ENCODE measurements at places on chromosomes 12 and 14.

DNA sequence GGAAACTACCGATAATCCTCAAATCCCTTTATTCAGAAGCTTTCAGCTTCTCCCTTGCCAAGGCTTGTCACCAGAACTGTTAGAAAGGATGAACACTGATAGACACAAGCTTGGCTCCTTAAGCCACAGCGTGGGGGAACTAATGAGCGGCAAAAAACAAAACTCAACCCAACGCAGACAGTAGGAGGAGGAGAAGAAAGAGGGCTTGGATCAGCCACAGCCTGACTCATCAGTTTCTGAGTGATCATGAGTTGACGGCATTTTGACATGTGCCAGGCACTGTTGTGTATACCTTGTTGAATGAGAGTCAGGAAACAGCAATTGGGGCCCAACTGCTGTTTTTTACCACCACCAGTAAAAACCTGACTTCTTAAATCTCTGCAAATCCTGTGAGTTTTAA, 23.7 kb downstream of the PLXNC1 start:
- no peak for DNase-seq

- DNase-seq: no peak
Measured at GRCh38 chr14:103401223-103402214, 16.3 kb downstream of the MARK3 start.

DNA sequence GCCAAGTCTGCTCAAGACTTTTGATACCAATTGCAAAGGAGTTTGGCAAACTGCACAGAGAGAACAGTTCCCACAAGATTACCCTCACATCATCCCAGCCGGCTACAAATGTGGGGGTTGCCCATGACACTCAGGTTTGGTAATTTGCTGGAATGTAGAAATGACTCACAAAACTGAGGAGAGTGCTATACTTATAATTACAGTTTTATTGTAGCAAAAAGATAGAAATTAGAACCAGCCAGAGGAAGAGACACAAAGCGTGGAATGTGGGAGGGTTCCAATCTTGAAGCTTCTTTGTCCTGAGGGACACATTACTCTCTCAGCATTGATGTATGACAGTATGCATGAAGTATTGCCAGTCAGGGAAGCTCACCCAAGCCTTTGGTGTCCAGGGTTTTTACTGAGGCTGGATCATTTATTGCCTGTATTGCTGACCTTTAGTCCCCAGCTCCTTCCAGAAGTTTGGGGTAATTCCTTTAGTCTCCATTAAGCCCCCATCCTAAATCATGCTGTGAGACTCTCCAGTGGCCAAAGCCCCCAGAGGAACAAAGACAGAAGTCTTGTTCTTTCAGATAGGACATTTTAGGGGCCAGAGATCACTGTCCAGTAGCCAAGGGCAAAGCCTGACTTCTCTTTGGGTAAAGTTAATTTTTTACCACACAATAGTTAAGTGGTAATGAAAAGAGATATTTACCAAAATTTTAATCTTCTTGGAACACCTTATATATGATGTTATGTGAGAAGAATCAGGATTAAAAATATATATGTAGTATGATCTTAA, 9.9 kb downstream of the TBK1 start:
- no peak for DNase-seq

GRCh38 chr12:15863372-15863771, 18.8 kb upstream of the STRAP start:
- no peak for DNase-seq

DNA sequence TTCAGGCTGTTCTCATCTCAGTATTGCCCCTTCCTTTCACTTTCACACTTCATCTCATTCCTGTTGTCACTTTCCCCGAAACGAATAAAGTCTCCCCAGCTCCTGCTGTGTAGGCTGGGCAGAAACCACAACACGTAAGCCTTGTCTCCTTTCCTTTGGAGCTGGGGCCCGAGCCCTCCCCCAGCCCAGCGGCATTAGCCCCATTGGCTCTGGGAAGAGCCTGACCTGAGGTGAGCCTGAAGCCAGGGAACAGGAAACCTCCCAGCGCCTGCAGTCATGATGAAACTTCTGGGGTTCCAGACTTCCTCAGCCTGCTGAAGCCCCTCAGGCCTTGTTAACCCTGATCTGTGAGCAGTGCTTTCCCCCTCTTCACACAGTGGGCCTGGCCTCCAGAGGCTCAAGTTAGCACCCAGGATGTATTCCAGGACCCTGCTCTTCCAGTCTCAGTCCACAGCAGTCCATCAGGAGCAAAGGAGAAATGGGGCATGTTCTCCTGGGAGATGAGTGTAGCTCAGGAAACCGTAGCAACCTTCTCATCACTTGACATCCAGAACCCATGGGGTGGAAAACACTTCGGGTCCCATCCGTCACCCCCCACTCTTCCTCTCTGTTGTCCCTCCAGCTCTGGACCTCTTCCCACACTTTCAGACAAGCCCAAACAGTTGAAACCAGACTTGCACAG, 21.8 kb downstream of the VASH1 start:
- DNase-seq: no peak

- no peak for DNase-seq
Measured at GRCh38 chr14:98227727-98228111, 1044.3 kb downstream of the BCL11B start.

GRCh38 chr14:76133103-76133502, 18.6 kb upstream of the GPATCH2L start:
- peak; percentile 85 for DNase-seq

DNA sequence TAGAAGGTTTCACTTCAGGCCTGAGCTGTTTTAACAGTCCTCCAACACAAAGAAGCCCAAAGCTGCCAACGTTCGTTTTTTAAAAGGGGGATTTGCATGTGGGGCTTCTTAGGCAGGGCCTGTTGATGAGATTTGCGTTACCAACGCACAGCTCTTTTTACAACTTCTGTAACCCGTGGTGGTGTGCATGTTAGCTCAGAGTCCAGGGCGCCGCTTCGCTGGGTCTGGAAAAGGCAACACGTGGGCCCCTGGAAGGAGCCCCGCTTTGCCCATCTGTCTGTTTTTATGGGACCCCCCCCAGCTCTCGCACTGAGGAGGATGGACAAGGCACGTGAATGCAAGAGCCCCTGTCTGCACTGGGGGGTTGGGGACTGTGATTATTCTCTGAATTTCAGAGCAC, 84.0 kb downstream of the ESR2 start:
- no peak for DNase-seq

- DNase-seq: peak; percentile 26
Measured at GRCh38 chr14:103023881-103024473, 33.4 kb downstream of the CDC42BPB start.

- no peak for DNase-seq
Measured at GRCh38 chr14:92726135-92726932, 22.1 kb downstream of the LGMN start.

GRCh38 chr12:76738824-76739579, 24.9 kb upstream of the ZDHHC17 start:
- no peak for DNase-seq

- DNase-seq: no peak
Measured at GRCh38 chr14:58245562-58245961, 919 bp downstream of the PSMA3 start.

GRCh38 chr12:62882696-62883095, 52.3 kb downstream of the PPM1H start:
- no peak for DNase-seq

- no peak for DNase-seq
Measured at GRCh38 chr12:40168001-40168400, 56.8 kb upstream of the LRRK2 start.

GRCh38 chr14:65533736-65534404, 121.3 kb downstream of the FUT8 start:
- no peak for DNase-seq

- peak; percentile 81 for DNase-seq
Measured at GRCh38 chr14:63893701-63894458, 41.1 kb downstream of the SYNE2 start.

GRCh38 chr12:6828781-6829535, 751 bp downstream of the P3H3 start:
- DNase-seq: peak; percentile 84

GRCh38 chr12:116455540-116456329, 103.4 kb upstream of the MAP1LC3B2 start:
- DNase-seq: peak; percentile 97

GRCh38 chr14:93033983-93034670, 81.6 kb downstream of the ITPK1 start:
- DNase-seq: no peak

DNA sequence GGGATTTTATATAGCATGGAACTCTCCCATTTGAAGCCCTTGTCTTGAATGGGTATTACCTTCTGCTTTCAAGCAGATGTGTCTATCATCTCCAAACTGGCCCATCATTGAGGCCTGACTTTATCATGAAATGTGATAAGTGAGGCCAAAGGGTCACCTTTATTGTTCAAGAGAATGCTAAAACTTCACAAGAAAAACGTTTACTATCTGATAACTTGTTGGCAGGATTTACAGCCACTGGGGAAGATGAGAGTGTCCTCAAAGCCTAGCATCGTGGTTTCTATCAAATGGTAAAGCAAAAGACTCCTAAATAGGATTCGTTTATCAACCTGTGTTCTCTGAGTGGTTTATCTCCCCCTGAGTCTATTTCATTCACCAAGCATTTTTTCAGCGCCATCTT, 62.0 kb upstream of the CLMN start:
- no peak for DNase-seq

- DNase-seq: no peak
Measured at GRCh38 chr14:66884149-66884548, 305.1 kb upstream of the GARIN2 start.

DNA sequence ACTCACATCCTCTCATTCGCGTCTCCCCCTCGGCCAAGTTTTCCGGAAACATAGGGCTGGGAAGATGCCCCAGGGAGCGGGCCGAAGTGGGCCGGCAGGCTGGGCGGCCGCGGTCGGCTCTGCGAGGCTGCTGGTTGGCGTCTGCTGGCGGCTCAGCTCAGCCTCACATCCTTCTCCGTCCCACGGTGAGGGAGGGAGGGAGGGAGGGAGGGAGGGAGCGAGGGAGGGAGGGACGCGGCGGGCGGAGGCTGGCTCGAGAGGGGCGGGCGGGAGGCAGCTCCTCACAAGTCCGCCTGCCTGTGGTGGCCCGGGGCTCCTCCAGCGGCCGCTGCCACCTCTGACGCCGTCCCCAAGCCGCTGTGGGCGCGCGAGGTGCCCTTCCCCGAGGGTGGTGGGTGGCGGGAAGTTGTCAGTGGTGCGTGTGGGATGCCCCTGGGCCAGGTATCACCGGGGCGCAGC, 93.8 kb downstream of the RFLNA start:
- peak; percentile 96 for DNase-seq

DNA sequence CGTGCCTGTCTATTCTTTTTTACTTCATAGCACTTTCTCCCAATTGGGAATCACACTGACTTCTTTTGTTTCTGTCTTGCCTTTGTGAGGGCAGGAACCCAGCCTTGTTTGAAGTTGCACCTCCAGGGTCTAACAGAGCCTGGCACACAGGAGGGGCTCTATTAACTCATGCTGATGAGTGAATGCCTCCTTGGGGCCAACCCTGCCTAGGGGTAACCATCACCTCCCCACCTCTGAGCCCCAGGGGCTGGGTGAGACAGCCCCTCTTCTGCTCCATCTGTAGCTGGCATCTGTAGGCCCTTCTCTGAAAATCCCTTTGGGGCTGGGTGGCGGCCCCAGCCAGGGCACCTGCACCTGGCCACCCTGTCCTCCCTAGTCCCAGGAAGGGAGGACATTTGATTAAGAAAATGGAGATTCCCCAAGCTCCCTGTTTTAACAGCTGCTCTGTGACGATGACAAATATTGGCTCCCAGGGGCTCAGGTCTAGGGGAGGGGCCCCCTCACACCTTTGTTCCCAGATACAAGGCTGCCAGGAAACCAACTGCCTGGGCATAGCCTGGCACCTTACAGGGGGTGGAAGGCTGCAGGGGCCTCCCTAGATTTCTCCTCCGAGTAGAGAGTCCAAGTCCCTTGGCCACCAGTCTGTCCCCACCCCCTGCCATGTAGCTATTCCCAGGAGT, 11.8 kb downstream of the TAMALIN start:
- DNase-seq: no peak

DNA sequence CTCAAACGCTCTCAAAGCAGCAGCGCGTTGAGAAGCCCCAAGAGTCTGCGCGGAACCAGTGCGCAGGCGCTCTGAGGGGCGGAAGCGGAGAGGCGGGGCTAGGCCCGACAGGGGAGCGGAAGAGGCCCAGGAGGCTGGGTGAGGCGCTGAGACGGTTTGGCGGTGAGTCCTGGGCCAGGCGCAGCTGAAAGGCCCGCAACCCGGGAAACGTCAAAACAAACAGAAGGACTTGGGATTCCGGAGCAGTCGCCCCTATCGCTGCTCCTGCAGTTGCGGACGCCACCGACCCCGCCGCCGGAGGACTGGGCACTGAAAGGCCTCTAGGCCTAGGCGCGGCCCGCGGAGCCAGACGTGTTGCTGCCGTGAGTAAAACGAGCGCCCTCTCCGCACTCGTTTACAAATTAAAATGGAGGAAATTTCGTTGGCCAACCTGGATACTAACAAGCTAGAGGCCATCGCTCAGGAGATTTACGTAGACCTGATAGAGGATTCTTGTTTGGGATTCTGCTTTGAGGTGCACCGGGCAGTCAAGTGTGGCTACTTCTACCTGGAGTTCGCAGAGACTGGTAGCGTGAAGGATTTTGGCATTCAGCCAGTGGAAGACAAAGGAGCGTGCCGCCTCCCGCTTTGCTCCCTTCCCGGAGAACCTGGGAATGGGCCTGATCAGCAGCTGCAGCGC, at the start of gene ATXN7L3B:
TSS of gene ATXN7L3B (plus strand) at position 129 of the 679 bp plus-strand sequence. CDS start at position 407, 278 bp downstream.
- DNase-seq: peak; percentile 97

DNA sequence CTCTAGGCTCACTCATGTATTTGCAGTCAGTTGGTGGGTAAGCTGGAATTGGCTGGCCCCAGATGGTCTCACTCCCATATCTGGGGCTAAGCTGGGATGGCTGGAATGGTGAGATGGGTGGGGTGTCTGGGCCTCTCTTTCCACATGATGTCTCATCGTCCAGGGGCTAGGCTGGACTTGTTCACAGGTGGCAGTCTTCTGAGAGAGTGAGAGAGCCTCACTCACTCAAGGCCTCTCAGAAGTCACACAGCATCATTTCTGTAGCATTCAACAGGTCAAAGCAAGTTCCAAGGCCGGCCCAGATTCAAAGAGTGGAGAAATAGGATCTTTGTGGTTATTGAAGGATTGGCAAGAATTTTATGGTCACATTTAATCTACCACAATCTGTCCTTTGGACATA, 102.7 kb downstream of the UNC79 start:
- no peak for DNase-seq

- no peak for DNase-seq
Measured at GRCh38 chr14:101839236-101839635, 77.7 kb downstream of the PPP2R5C start.

DNA sequence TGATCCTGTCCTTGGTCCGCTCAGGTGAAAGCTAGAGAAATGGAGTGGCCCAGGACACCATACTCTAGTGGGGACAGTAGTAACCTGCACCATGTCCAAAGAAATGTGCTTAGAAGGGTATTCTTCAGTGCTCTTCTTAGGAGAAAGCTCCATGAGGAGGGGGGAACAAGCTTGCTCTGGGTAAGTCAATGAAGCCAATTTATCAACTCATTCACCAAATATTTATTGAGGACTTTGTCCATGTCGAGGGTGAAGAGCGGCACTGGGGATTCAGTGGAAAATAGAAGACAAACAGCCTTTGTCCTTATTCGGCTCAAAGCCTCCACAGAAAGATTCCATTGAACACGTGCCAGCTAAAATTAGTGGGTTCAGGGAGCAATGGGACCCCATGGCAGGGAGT, 677.8 kb downstream of the BCL11B start:
- DNase-seq: no peak

- DNase-seq: no peak
Measured at GRCh38 chr12:14057895-14058294, 76.5 kb upstream of the GRIN2B start.

GRCh38 chr12:126193190-126193589, 1128.0 kb downstream of the AACS start:
- no peak for DNase-seq

GRCh38 chr12:104896710-104897109, 61.4 kb downstream of the SLC41A2 start:
- DNase-seq: no peak

- no peak for DNase-seq
Measured at GRCh38 chr12:77745624-77746023, 85.1 kb upstream of the NAV3 start.
